ENCODE measurements at places on chromosomes 2 and 18.

GRCh38 chr2:222756951-222757650 is 85.6 kb downstream of the MOGAT1 start:
- H3K27me3 ChIP-seq = no peaks in the 10 kb centered on the region
- H3K4me1 ChIP-seq = no peaks in the 10 kb centered on the region
- no peak overlapping the region for H3K27ac ChIP-seq
- no peak overlapping the region for H3K4me3 ChIP-seq

GRCh38 chr2:85431570-85432205 is 13.2 kb downstream of the SH2D6 start:
- DNase-seq = no peak
- H3K27ac ChIP-seq = no peak overlapping the region
- H3K36me3 ChIP-seq = no peaks in the 10 kb centered on the region

DNA sequence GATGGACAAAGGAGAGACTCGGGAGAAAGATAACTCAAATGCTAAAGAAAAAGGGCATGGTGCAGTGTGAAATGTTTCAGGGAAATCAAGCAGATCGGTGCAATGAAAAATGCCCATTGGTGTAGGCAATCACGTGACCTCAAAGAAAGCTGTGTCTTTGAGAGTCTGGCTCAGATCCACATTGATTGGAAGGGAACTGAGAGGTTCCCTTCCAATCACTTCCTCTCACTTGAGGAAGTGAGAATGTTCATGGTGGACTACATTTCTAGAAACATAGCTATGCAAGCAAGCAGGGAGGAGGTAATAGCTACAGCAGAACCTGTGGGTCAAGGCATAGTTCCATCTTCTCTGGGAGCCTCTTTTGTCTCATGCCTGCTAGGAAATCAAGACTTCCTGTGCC is 187.4 kb downstream of the LPIN1 start:
- no peaks in the 10 kb centered on the region for H3K36me3 ChIP-seq
- no peak for DNase-seq
- H3K27ac ChIP-seq = no peak overlapping the region
- H3K4me3 ChIP-seq = no peak overlapping the region

GRCh38 chr18:3789525-3789924 is 339.6 kb downstream of the TGIF1 start:
- no peaks in the 10 kb centered on the region for H3K27me3 ChIP-seq
- H3K4me1 ChIP-seq = no peaks in the 10 kb centered on the region
- H3K4me3 ChIP-seq = no peak overlapping the region
- H3K36me3 ChIP-seq = no peaks in the 10 kb centered on the region
- DNase-seq = no peak

DNA sequence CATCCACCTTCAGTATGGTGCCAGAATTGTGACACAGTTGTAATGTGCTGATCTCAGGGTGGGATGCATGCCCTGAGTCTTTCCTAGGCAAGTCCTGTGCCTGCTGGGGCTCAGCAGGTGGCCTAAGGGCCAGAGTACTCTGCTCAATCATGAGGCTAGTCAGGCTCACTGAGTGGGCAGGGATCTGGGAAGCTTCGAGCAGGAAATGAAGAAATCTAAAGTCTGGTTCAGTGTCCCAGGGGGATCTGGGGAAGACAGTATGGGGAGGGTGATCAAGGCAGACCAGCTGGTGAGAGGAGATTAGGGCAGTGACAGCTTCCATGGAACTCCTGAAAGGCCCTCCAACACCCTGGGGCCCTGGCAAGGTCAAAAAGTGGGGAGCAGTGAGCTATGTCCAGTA is 8.9 kb upstream of the ANKRD29 start:
- no peaks in the 10 kb centered on the region for H3K36me3 ChIP-seq
- no peak for DNase-seq
- no peak overlapping the region for H3K27ac ChIP-seq
- H3K27me3 ChIP-seq = no peaks in the 10 kb centered on the region

All from spleen (tissue), 13 donors.